ENCODE measurements at places on chromosomes 12 and 14.

DNA sequence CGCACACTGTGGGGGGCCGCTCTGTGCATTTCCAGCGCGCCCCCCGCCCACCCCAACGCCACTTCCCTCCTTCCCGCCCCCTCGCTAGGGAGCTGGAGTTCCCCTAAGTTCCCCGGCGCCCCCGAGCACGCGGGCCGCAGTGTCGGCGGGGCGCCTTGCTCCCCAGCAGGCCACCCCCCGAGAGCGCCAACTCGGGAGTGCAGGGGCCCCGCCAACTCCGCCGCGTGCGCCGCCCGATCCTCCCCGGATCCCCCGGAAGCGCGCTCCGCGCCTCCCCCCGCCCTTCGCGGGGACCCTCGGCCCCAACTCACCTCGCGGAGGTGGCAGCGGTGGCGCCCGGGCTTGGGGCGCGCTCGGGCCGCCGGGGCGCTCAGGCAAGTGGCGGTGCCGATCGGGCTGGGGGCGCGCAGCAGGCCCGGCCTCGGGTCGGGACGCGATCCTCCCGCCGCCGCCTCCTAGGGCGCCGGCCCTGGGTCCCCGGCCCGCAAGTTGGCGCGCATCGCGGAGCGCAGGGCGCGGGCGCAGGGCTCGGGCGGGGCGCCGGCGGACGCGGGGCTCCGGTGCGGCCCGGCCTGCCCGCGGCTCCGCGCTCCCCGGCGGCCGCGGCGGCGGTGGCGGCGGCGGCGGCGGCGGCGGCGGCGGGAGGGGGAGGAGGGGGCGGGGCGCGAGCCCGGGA is at the start of gene NCOR2:
Gene NCOR2 (minus strand): TSS at position 616 of the 676 bp plus-strand sequence. CDS start 72,361 bp downstream, outside the sequence.
- peak; percentile 42 for DNase-seq

- no peak for DNase-seq
Measured at GRCh38 chr12:59185295-59185694, 265.0 kb upstream of the LRIG3 start.

DNA sequence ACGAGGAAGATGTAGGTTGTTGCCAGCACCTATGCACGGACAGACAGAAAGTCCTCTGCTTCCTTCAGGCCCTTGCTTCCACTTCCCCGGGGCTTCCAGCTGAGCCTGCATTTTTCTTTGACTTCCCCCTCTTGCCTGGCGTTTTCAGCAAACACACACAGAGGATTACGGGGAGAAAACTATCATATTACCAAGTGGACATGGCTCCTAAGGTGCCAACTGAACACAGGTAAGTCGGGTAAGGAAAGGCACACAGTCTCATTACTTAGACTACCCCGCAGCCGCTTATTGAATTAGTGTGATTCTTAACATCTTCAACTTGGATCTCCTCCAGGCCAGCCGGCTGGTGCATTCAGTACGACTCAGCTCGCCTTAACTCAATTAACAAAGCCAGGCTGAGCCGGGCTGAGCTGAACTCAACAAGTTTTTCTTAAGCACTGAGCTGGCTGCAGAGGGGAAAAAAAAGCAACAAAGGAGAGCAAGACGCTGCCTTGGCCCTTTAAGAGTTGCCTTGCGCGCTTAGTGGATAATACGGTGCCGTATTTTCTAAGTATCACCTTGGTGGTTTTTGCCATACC is 19.2 kb upstream of the MAP1LC3B2 start:
- DNase-seq = no peak

DNA sequence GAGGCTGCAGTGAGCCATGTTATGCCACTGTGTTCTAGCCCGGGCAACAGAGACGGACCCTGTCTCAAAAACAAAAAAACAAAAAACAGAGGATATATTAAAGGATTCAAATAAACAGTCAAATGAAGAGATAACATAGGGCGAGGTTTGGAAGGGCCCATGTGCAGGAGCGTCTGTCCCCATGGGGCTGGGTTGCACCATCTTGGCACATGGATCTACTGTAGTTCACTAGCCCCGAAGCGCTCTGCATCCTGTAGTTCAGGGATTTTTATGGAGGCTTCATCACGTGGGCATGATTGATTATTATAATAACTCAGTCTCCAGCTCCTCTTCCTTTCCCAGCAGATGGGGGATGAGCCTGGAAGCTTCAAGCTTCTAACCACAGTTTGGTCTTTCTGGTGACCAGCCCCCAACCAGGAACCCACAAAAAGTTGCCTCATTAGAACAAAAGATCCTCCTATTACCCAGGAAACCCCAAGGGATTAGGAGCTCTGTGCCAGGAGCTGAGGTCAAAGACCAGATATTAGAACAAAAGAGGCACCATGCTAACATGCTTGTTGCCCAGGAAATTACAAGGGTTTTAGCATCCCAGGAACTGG is 59.9 kb downstream of the HCAR2 start:
- DNase-seq = no peak

DNA sequence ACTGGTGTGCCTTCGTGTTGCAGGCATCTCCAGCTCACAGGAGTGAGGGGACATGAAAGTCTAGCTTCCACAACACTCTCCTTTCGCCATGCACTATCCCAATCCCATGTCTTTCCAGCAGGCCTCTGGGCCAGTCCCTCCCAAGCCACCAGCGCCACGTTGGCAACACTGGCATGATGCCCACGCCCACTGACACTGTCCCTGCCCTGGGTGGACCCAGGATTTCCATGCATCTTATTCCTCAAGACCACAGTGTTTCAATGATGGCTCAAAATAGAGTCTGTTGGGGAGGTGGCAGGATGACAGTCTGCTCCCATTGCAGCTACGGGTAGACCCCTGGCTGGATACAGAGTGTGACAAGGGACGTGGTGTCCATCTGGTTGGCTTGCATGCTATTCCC is 2.3 kb downstream of the SP7 start:
- DNase-seq = no peak

- no peak for DNase-seq
Measured at GRCh38 chr12:4960547-4960946, 50.8 kb downstream of the KCNA1 start.

DNA sequence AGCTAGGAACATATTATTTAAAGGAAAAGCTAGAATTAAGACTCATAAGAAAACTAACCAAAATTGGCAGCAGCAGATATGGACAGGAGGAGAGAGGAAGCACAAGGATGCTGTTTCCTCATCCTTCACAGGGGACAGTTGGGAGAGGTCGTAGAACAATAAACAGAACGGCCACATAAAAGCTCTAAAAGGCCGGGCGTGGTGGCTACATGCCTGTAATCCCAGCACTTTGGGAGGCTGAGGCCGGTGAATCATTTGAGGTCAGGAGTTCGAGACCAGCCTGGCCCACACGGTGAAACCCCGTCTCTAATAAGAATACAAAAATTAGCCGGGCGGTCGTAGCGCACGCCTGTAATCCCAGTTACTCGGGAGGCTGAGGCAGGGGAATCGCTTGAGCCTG is 10.5 kb downstream of the TCL1B start:
- DNase-seq = no peak

- DNase-seq = peak; percentile 18
Measured at GRCh38 chr12:124713436-124714082, 146.1 kb upstream of the NCOR2 start.

DNA sequence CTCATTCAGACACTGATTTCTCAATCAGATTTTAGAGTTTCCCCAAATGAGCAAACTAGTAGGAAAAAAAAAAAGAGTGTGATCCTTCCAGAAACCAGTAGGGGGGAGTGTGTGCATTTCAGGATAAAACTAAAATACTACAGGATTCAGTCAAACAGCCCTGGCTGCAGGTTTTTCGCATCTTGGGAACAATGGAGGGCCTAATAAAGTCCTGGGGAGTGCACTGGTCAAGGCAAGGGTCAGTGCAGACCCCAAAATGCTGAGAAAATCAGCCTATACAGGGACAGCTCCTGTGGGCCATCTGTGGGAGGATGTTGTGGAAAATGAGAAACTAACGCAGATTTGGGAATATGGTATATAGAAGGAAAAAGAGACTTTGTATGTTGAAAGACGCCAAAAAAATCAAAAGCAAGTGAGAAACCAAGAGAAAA is 22.2 kb upstream of the ABCD4 start:
- DNase-seq = no peak
